Coronary artery (tissue), 2 donors: ENCODE measurements at places on chromosomes 11 and 22.

GRCh38 chr22:41976961-41977566, 7.8 kb downstream of the SEPTIN3 start:
- no peak for DNase-seq

DNA sequence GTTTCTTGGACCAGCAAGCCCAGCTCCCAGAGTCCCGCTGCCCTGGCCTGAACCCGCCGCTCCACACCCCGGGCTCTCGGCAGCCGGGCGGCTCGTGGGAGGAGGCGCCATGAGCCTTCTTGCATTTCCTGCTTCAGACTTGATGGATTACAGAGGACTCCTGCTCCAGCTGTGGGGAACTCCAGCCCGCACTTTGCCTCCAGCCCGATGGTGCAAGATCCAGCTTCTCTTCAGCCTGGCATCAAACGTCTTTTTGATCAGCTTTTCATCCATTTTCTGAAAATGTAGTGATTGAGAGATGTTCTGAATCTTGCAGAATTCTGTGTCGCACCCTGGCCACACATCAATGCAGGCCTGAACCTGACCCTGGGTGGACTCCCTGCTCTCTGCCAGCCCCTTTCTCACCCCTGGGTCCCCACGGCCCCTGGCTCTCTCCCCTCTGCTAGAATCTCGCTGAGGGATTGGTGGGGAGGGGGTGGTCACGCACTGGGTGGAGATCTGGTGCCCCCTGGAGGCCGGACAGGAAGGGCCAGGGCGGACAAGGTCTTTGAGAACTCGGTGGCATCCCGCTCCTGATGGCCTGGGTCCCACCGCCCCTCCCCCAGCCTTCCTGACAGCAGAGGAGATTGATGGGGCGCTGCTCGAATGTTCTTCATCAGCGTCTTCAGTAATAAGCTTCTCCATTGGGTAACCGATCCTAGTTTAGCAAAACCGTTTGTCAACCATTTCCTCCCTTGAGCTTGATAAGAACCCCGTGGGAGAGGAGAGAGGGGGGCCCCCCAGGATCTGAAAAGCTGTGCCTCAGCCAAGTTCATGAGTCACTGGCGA, 12.1 kb upstream of the NFAM1 start:
- peak; percentile 86 for DNase-seq

- DNase-seq: peak; percentile 100
Measured at GRCh38 chr11:71787098-71787823, 45.7 kb upstream of the DEFB108B start.

- no peak for DNase-seq
Measured at GRCh38 chr22:39954584-39955055, 5.6 kb upstream of the TMA7B start.

- no peak for DNase-seq
Measured at GRCh38 chr11:86753459-86753858, 46.9 kb upstream of the PRSS23 start.
